Brain pericyte (primary cell): ENCODE measurements at places on chromosomes 2 and 18.

DNA sequence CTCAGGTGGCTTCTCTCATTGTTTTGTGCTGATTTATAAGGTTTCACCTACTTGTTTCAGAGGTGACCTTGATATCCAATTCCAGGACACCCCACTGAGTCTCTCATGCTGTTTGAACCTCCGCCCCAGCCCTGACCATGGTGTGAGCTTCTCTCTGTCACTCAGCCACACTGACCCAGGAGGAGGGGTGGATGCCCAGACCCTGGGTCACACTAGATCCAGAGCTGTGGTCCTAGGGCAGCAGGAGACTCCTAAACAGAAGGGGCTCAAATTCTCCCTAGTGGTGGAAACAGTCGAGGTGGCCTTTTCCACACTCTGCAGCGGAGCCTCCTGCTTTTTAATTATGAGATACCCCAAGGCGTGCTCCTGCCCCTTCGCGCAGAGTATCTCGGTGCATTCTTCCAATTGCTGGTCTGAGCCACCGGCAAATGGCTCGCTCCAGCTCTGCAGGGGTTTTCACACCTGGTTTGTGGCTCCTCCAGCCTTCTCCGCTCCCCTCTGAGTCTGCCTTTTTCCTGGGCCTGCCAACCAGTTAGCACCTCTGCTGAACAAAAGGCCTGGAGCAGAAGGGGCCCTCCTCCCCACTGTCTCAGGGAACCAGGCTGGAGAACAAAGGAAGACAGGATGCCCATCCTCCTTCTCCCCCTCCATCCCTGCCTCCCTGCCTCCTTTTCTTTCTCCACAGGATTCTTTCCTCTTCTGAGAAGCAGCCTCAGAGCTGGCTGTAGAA lies 147.3 kb upstream of the SPRED2 start:
- DNase-seq, result no peak

DNA sequence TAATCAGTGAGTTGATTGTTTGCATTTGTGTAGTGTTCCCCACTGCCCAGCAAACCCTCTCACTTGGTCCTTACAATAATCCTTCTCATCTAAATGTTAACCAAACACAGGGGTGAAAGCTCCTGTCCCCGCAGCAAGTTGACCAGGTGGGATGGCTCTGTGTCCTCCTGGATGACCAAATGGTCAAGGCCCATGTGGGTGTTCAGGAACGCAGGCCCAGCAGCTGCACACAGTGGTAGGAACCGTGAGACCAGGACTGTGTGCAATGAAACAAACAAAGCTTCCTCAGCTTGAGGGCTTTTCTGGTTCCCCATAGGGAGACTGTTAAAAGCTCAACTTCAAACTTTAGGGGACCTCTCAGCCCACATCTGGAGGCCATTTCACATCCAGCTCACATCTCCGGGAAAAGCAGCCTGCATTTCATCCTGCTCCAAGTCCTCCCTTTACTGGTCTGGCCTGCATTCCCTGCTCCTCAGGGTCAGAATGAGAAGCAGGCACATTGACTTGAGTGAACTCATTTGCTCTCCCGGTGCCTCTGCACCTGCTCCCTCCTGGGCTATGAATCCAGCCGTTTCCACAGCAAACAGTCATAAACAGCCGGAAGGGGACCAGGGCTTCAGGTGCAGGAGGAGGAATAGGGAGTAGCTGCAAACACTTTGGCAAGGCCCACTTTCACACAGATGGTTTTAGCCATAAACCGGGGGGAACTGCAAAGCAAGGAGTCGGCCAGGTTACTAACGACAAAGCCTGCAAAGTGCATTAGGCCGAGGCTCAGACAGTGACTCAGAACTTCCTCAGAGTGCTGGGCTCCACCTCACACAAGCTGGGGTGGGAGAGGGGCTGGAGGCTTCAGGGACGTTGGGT lies 144.7 kb downstream of the CAPN13 start:
- DNase-seq, result no peak

DNA sequence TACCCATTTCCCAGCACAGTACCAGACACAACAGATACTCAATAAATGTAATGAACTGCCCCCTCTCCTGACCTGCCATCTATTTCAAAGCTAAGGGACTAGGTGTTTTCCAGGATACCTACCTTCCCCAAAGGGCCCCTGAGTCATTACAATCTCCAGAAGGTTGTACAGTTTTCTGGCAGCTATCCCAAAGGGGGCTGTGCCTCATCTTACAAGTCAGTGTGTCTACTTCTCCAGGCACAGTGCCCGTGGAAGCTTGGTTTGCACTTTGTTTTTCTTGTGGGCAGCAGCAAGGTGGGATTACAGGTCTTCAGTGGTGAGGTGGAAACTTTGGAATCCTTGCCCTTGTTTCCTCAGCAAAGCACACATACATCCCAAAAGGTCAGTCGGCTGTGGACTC lies 62.8 kb upstream of the CYP26B1 start:
- DNase-seq, result no peak

DNA sequence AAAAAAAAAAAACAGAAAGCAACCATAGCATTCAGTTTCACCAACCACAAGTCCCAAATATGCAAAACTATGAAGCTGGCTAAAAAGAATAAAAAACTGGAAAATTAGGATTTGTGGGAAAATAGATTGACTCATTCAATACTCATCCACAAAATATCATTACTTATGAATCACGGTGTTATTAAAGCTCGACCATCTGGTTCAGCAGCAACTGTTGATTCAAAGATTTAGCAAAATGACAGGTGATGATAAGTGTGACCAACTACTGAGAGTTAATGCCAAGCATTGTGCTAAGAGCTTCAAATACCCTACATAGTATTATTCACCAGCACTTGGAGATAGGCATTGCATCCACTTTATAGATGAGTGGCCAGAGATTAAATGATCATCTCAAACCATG lies 26.2 kb upstream of the XDH start:
- DNase-seq, result no peak

GRCh38 chr2:36397728-36398413 lies 42.3 kb downstream of the CRIM1 start:
- DNase-seq, result no peak

DNA sequence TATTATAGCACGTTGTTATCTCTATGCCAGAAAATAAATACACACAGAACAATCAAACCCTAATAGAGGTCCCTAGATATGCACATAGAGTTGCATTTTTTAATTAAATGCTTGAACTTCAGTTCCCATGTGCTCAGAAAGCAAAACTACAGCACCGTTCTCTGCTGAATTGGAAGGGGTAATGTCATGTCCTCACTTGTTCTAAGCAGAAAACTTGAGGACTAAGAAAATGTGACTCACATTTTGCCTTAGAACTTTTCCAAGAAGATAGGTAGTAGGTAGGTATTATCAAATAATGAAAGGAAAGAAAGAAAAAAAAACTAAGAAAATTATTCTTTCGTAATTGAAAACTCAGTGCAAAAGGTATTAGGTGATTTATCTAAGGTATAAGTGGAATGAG lies 607.3 kb downstream of the ERBB4 start:
- DNase-seq, result no peak

DNA sequence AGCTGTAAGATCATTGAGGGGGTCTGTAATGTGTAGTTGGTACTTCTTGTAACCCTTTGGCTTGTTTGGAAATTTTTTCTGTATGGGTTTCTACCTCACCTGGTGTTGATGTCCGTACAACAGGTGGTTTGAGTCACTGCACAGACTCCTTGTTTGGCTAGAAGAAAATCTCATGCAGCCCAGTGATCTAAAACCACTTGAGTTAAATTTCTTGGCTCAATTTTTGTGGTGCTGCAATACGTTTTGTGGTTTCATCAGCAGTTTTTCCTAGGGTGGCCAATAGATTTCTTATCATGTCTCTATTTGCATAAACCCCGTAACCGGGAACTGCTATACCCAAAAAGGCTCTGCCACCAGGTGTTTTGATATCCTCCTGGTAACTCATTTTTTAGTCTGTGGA lies 43.4 kb downstream of the CERS6 start:
- DNase-seq, result no peak

GRCh38 chr2:172735582-172736423 lies at the start of gene RAPGEF4:
RAPGEF4 (plus strand) TSS chr2:172735845; CDS start chr2:172735984, 139 bp downstream.
- no peak for DNase-seq

DNA sequence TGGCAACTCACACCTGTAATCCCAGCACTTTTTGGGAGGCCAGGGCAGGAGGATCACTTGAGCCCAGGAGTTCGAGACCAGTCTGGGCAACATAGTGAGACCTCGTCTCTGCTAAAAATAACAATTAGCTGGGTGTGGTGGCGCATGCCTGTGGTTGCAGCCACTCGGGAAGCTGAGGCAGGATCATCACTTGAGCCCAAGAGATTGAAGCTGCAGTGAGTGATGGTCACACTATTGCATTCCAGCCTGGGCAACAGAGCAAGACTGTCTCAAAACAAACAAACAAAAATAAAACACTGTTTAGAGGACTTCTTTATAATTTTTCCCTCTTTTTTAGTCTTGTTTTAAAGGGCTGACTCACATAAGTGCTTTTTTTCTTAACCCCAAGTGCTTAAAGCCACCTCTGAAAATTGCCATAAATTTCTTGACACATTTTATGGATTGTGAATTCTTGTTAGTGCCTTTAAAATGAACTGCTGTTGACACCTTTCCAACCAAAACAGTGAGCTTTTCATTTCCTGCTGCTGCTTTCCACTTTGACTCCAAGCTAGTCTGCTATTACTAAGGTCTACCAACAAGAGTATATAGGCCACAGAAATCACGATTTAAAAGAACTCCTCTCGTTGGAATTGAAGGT lies 41.7 kb downstream of the CYP20A1 start:
- DNase-seq, result peak; percentile 7

DNA sequence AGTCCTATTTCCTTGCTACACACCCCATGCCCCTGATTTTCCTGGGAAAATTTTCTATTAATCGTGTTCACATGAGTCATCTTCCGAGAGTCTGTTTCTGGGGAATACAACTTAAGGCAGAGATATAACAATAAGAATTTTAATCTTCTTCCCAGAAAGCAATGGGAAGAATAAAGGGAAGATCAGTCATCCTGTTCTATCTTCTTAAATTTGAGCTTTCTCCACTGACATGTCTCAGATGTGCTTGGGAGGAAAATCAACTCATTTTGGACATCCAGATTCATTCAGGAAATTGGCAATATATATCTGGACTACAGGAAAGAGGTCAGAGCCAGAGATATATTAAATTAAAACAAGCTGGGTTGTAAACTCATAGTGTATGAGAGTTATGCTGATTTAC lies 62.3 kb upstream of the SPAG16 start:
- DNase-seq, result no peak
